HuH-7.5 (cell line): ENCODE measurements at places on chromosomes 2 and 18.

DNA sequence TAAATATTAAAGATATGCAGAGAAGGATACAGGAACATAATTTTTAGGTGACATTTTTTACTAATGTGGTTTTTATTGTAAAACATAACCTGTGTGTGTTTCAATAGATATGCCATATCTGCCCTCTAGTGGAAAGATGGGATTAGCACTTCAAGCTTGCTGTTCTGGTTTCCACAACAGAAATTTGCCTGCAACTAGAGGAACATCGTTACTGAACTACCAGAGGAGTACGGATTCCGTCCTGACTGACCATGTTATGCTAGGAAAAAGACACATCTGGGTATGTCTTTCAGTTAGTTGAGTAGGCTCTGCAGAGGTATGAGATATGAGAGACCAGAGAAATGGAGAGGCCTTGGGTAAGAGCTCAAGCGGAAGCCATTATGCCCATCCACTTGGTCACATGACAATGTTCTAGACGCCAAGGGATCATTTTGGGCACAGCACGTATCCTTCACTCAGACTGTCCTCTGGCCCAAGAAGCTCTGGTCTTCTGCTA is 104.9 kb downstream of the MBD2 start:
- peak; percentile 6 for DNase-seq

DNA sequence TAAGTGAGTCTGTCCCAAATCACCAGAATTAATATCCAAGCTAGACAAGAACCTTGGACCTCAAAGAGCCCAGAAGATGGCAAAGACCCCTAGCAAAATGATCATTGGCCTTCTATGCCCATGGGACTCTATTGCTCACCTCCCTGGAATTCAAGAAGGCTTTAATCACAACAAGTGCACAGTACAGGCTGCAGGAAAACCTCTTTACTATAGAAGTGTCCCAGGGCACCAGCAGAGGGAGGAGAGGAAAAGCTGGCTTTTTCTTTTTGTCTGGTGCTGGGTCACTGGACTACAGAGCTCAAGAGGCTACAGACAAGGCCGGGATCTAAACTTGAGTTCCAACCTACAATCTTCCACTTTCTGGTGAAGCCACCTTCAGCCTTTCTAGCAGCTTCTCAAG is 88.3 kb upstream of the PPP1CB start:
- DNase-seq = no peak

GRCh38 chr18:36759167-36759776 is 69.5 kb downstream of the TPGS2 start:
- no peak for DNase-seq

- DNase-seq = no peak
Observed at GRCh38 chr18:43705850-43706249, 428.6 kb upstream of the SYT4 start.

GRCh38 chr2:100243631-100244030 is 78.7 kb downstream of the LONRF2 start:
- no peak for DNase-seq

GRCh38 chr2:202149155-202149762 is 76.2 kb downstream of the KIAA2012 start:
- no peak for DNase-seq

DNA sequence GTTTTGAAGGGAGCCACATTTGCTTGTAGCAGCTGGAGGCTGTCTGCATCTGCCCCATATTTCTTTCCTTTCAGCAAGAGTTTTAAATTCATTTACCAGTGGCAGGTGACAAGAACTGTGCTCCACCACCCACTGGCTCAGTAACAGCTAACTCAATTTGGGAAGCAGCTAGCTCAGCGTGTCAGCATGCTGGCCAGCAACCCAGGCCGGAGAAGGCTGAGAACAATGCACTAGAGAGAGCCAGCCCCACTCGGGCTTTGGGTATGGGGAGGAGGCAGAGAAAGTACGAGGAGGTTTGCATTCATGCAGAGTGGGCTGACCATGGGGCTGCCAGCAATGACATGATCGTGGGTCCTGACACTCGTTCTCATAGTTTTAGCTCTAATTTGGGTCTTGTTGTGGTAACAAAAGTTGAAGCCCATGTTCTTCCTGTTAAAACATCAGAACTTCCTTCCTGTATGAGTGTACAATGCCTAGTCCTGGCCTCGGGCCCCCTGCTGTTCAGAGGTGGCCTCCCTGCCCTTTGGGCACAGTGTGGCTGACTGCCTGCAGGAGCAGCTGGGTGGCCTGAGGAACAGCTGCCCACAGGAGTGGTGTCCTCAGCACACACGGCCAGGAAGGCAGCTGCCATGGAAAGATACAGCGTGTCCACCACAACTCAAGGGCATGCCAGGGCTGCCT is 23.0 kb downstream of the CDC42EP3 start:
- no peak for DNase-seq

DNA sequence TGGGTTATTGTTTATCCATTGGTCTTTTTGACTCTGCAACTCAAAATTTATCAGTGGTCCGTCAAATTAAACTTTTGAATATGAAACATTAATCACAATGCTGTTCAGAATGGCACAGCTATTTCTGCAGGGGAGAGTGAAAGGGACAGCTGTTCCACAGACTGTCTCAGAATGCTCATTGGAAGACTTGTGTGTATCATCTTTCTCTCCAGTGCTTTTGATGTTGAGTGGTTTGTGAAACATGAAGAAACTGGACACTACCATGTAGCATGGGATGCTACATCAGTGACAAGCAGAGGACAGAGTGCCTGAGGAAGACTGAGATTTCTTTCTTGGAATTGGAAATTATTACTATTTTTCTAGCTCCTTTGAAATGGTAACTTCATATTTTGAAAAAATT is 115.7 kb downstream of the PLCL1 start:
- DNase-seq = no peak

DNA sequence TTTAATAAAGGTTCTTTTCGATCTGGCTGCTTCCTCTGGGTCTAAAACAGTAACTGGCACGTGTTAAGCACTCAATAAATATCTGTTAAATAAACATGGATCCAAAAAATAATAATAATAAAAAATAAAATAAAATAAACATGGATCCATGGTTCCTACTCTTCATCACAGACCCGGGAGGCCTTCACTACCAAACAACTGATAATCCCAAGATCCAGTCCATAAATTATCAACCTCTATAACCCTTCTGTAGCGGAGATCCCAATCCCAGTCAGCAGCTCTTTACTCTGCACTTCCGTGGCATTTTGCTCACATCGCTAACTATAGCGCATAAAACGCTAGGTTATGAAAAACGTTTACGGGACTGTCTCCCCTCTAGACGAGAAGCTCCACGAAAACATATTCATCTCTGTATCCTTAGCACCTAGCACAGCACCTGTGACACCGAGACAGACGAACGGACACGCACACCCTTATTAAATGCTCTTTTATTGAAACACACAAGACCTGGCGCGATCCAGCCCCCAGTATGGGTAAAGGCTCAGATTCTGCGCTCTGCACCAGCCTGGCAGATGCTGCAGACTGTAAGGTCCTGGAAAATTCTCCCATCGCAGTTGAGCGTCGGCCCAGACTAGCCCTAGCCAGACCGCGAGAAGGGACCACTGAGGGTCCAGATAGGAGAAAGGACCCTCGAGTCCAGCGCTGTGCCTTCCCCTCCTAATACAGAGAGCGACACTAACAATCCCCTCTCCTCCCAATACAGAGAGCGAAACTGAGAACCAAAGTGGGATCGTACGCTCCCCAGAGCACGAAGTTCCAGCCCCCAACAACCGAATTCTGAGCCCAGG is 770 bp downstream of the NBAS start:
- DNase-seq = no peak

GRCh38 chr2:223970343-223971128 is 13.3 kb downstream of the MRPL44 start:
- no peak for DNase-seq
